ENCODE measurements at places on chromosomes 7 and 10.

- no peak for DNase-seq
Observed at GRCh38 chr7:127782075-127782474, 130.1 kb downstream of the SND1 start.

- no peak for DNase-seq
Observed at GRCh38 chr10:71717551-71717951, 2.0 kb downstream of the C10orf105 start.

DNA sequence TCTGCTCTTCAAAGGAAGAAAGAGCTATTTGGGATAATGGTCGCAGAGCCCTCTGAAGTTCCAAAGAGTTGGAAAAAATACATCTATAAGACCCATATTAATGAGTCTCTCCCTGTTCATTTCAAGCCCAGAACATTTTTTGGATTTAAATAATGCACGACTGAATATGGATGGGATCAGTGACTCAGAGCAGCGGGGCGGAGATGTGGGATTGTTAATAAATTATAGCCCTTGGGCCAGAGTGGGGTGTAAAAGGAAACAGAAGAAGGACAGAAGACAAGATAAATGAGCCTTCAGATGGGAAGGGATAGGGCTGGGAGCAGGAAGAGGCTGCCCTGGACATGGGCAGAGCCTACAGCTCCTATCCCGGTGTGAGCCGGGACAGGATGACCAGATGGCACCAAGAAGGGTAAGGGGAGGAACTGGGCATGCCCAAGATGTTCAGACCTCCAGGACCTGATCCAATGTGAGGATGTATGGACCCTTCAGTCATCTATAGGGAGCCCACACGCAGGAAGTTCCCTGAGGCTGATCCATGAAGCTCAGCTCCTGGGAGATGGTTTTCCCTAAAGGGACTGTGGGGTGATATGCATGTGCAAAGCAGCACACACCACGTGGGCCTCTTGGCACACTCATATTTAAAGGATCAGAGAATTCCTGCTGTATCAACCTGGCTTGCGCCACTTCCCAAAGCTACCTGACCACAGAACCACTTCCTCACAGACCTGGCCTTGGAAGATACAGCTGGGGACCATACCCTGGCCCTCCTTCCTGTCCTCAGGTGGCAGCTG lies 96.1 kb upstream of the PLXNA4 start:
- no peak for DNase-seq

- no peak for DNase-seq
Observed at GRCh38 chr7:74049997-74050798, 22.2 kb downstream of the ELN start.

- no peak for DNase-seq
Observed at GRCh38 chr7:137928626-137929025, 73.3 kb downstream of the CREB3L2 start.

DNA sequence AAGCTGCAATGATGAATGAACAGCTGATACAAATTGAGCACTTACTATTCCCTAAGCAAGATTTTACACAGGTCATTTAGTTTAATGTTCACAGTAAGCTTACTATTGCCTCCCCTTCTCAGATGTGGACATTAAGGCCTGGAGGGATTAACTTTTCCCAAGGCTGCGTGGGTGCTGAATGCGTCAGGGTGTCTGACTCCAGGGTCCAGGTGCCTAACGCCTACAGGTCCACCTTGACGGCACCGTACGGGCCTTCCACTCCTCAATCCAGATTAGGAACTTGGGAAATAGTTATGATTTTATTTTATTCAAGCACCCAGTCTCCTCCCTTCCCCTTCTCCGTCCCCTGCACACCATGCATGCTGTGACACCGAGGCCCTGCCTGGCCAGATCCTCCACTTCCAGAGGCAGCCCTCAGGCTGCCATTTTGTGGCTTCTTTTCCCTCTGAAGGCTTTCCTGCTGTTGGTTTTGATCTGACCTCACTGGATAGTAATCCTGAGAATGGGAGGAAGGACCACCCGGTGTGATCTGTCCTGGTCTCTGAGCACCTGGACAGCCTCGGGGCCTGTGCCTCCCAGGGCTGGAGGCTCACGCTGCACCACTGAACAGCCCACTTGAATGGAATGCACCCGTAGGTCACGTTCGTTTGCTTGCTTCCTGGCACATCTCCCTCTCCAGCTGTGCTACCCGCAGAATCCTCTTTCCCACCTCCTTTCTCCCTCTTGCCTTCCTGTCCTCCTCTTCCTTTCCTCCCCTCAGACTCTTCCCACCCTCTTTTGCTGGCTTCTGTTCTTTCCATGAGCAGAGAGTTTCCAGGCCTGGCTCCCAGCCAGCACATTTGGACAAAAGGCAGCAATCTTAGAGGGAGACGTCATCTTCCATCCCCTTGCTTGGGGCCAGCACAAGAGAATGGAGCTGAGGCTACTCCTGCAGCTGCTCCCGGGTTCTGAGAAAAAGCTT lies 14.4 kb downstream of the DENND2A start:
- DNase-seq = no peak

GRCh38 chr7:75931680-75932079 lies 16.7 kb downstream of the POR start:
- no peak for DNase-seq

DNA sequence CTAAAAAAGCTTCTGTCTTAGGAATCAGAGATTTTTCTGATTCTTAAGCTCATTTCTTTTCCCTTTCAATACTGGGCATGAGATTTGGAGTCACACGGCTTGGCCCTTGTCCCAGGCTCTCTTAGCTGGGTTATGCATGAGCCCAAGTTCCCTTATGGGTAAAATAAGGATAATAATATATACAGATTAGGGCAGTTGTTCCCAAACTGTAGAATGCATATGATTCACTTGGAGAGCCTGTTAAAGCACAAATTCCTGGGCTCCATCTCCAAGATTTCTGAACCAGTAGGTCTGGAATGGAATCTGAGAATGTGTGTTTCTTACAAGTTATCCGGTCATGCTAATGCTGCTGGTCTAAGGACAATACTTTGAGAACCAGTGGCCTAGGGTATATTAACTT lies 154.0 kb downstream of the REEP3 start:
- DNase-seq = no peak

DNA sequence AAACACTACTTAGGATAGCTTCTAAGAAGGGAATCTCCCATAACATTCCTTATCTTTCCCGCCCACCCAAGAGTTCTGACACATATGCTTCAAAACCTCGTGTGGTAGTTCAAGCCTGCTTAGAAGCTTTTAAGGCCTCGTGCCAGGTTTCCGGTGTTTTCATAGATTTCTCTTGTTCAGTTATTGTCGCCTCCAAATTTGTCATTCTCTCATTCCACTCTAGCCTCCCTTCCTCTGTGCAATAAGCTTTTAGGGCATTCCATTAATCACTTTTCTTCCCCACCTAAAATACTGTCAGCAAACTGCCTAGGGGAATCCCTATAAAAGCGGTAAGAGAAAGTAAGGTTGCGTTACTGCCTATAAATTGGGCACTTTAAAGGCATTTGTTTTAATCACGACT lies 718 bp upstream of the BPGM start:
- no peak for DNase-seq

DNA sequence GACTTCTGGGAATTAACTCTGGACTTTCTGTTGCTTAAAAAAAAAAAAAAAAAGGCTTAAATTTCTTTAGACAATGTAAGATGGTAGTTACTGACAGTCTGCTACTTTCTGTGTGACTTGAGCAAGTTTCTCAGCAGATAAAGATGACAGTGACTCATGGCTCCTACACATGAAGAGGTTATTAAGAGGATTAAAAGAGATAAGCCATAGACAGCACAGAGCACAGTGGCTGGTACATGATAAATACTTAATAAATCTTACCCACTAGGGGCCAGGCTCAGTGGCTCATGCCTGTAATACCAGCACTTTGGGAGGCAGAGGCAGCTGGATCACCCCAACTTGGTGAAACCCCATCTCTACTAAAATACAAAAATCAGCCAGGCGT lies 174.8 kb downstream of the JAZF1 start:
- DNase-seq = no peak

GRCh38 chr7:92934096-92934495 lies 97.7 kb upstream of the CDK6 start:
- DNase-seq = no peak

- no peak for DNase-seq
Observed at GRCh38 chr10:128064108-128064969, 61.9 kb downstream of the MKI67 start.

- DNase-seq = no peak
Observed at GRCh38 chr7:147308539-147308938, 1191.9 kb downstream of the CNTNAP2 start.

DNA sequence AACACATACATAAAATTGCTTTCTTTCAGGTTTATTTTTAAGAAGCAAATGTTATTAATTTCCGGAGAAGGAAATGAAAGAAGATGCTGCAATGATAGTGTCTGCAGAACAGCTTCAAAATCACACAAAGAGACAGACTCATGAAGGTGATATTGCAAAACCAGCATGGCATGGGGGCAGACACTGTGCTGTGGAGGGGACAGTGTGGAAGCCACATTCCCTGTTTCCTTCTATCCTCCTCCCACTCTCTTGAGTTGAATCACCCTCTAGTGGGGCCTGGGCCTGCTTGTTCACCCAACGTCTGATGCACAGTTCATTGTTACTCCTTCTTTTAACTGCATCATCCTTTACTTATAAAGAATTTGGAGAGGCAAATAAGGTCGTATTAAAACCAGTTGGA lies 104.0 kb upstream of the INSIG1 start:
- DNase-seq = no peak

GRCh38 chr7:120792861-120793130 lies 65.1 kb downstream of the TSPAN12 start:
- no peak for DNase-seq

DNA sequence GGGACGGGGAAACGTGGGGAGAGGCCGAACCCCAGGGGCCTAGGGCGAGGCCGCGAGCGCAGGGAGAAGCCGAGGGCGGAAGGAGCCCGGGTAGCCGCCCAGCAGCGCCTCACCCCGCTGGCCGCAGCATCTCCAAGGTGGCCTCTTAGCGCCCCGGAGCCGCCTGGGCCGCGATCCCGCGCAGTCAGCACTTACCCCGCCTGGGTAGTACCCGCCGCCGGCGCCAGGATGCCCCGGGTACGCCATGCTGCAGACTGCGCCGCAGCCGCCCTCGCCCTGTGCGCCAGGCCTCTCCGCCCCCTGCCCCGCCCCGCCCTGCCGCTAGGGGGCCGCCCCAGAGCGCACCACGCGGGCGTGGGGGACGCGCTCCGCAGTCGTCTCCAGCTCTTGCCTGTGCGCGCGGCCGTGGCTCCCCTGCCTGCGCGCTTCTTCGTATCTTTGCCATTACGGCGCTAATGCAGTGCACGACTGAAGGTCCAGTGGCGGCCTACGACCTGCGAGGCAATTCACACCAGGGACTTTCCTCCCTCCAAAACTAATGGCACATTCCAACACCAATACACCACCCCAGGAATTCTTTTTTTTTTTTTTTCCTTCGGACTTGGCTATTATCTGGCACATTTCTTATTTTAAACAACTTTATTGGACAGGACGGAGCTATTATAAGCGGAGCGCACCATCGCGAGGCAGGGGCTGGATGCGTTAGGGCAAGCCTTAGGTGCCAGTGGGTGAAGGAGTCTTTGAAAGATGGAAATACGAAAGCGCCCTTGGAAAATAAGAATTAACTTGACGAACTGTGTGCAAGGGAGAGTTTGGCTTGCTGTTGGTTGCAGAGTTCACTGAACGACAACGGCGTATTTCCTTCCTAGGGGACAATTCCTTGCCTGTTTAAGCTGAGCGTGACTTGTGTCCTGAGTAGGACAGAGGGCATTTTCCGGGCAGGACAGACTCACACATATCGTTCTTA lies at the start of gene SRI:
Gene SRI (minus strand): TSS at position 258 of the 967 bp plus-strand sequence. CDS start 12 bp downstream, at position 246.
- DNase-seq = peak; percentile 78

DNA sequence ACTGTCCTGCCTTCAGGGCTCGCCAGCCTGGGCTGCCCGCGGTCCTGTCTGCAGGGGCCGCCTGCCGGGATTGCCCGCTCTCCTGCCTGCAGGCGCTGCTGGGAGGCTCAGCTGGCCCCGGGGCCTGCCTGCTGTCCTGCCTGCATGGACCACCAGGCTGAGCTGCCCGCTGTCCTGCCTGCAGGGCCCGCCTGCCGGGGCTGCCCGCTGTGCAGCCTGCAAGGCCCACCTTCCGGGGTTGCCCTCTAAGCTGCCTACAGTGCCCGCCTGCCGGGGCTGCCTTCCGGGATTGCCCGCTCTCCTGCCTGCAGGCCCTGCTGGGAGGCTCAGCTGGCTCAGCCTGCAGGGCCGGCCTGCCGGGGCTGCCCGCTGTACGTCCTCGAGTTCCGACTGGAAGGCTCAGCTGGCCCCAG lies 164.4 kb downstream of the GLRX3 start:
- no peak for DNase-seq

DNA sequence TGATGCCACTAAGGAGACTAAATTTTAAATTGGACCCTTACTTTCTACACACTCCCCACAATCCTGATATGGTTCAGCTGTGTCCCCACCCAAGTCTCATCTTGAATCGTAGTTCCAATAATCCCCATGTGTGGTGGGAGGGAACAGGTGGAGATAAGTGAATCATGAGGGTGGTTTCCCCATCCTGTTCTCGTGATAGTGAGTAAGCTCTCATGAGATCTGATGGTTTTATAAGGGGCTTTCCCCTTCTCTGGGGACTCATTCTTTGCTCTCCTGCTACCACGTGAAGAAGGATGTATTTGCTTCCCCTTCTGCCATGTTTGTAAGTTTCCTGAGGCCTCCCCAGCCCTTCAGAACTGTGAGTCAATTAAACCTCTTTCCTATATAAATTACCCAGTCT lies 18.4 kb upstream of the BET1 start:
- DNase-seq = no peak

GRCh38 chr10:55065185-55065584 lies 264.2 kb upstream of the PCDH15 start:
- no peak for DNase-seq

DNA sequence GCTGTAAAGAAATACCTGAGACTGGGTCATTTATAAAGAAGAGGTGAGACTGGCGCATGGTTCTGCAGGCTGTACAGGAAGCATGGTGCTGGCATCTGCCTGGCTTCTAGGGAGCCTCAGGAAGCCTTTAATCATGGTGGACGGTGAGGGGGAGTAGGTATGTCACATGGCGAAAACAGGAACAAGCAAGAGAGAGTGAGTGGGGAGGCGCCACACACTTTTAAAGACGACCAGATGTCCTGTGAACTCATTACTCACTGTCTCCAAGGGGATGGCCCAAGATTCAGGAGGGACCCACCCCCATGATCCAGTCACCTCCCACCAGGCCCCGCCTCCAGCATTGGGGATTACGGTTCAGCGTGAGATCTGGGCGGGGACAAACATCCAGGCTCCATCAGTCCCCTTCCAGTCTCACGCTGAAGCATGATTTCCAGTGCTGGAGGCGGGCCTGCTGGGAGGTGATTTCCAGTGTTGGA lies 3.2 kb downstream of the ZNF316 start:
- DNase-seq = no peak

GRCh38 chr7:84985073-84985784 lies 201.6 kb downstream of the SEMA3D start:
- DNase-seq = no peak

All from NCI-H460 (cell line).